ENCODE measurements at places on chromosomes 7 and 10. TPM values are rescaled to one million over a fixed set of nuclear protein-coding genes. Genes with fewer than 3 reads are reported as not detected.

GRCh38 chr10:8054244-8054493, 319 bp upstream of the GATA3 start:
- DNase-seq, result peak; percentile 24

Gene HOXA2
- 0.42 TPM for total RNA-seq

Gene FANK1
- total RNA-seq, result 1.4 TPM

Gene KCNH2
- total RNA-seq, result 8.7 TPM

Gene CYP26C1
- total RNA-seq, result 0.10 TPM

All from myocyte (in vitro differentiated cells).